CD4-positive, alpha-beta T cell treated with Interleukin-17A for 4 hours (primary cell): ENCODE measurements at places on chromosomes 16 and 17.

DNA sequence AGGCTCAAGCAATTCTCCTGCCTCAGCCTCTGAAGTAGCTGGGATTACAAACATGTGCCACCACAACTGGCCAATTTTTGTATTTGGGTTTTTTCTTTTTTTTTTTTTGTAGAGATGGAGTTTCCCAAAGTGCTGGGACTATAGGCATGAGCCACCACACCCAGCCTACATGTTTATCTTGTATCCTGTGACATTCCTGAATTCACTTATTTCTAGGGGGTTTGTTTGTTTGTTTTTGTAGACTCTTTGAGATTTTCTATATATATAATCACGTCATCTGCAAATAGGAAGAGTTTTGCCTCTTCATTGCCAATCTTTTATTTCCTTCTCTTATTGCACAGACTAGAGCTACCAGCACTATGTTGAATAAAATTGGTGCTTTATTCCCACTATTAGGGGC lies 29.1 kb downstream of the PRAC1 start:
- no peak for DNase-seq

- no peak for DNase-seq
Measured at GRCh38 chr16:82031116-82032084, 3.7 kb upstream of the HSD17B2 start.

GRCh38 chr17:68460715-68461114 lies 3.4 kb upstream of the WIPI1 start:
- peak; percentile 48 for DNase-seq

DNA sequence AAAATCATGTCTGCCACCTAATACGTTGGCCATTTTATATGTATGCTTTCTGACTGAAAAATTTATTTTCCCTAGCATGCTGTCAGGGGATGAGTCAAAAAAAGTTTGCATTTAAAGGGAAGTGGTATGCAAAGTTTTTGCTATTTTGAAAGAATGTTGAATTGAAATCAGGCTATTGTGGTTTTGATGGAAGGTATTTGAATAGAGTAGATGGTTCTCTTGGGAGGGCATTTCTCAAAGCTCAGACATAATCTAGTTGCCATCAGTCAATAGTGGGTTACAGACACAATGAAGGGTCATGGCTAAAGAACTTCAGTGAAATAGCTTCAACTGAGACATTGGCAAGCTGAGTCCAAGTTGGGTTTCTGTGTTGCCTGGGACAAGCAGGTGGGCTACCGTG lies 102.4 kb downstream of the MAP2K6 start:
- DNase-seq, result no peak

DNA sequence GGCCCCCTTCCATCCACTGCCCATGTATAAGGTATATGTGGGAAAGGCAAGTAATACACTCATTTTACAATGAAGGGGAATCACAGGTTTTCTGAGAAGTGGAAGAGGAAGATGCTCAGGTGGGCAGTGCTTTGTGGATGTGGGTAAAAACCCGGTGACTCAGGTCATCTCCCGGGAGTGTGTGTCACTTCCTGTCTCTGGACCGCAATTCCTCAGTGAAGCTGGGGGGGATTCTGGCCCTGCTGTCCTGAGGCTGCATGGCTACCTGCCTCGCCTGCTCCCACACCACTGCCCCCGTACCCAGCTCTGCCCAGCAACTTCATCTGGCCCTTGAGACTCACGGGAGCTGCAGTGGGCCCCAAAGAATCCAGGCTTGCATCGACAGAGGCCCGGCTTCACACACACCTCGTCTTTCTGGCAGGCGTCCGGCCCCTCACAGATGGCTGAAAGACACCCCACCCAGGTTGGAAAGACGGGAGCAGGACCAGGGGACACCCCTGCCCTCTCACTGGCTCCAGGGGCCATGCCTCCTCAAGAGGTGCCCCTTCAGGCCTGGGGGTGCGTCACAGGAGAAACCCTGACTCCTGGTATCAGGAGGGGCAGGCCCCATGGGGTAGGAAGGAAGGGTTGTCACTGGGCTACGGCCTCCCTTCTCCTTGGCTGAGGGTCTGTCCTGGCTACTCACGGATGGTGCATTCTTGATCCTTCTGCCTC lies 882 bp downstream of the SCARF1 start:
- peak; percentile 20 for DNase-seq

DNA sequence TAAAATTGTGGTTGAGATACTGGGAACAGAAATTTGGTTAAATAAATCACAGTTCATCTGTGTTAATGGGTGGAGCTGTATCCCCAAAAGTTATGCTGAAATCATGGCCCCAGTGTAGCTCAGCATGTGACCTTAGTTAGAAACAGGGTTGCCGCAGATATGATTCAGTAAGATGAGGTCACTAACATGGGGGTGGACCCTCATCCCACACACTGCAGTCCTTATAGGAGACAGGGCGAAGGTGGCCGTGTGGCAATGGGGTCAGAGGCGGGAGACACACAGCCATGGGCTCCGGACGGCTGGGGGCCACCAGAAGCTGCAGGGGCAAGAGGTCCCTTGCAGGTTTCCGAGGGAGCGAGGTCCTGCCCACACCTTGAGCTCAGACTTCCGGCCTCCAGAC lies 10.7 kb downstream of the GALNS start:
- no peak for DNase-seq

GRCh38 chr17:20256144-20256543 lies 211.2 kb downstream of the LGALS9B start:
- DNase-seq, result no peak

- DNase-seq, result no peak
Measured at GRCh38 chr16:65377195-65377594, 255.3 kb upstream of the CDH11 start.

- no peak for DNase-seq
Measured at GRCh38 chr16:79211586-79211985, 389.0 kb downstream of the MAF start.

- DNase-seq, result no peak
Measured at GRCh38 chr16:11735787-11736186, 6.9 kb downstream of the TXNDC11 start.

- DNase-seq, result no peak
Measured at GRCh38 chr17:50289991-50290702, 15.9 kb downstream of the TMEM92 start.

DNA sequence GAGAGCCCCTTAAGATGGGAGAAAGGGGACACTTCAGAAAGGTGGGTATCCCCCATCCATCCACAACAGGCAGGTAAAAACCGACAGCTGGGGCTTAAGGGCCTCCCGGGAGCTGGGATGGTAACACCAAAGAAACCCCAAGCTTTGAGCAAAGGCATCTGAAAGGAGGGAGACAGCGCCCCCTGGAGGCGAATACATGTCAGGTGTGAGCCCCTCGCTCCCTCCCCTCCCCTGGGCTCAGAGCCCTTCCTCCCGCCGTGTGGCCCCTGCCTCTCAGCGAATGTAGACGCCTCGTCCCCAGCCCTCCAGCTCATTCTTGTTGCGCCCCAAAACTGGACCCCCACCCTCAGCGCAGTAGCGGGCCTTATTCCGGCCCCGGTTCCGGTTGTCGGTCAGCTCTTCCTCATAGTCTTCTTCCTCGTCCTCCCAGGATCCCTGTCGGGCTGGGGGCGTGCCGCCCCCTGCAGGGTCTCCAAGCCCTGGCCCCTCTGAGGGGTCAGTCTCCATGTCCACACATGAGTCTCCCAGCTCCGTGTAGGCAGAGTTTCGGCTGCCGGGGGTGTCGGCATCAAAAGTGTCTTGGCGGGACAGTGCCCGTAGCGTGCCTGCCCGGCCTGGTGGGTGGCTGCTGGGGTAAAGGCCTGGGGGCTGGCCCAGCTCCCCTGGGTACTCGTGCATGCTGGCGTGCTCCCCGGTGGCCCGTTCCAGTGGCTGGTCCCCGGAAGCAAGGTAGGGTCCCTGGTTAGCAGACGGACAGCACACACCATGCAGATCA lies 9.1 kb upstream of the ARL5C start:
- DNase-seq, result peak; percentile 89

- DNase-seq, result no peak
Measured at GRCh38 chr17:76709077-76709950, 1.5 kb downstream of the MXRA7 start.

GRCh38 chr16:24491731-24492130 lies 47.6 kb upstream of the RBBP6 start:
- no peak for DNase-seq

DNA sequence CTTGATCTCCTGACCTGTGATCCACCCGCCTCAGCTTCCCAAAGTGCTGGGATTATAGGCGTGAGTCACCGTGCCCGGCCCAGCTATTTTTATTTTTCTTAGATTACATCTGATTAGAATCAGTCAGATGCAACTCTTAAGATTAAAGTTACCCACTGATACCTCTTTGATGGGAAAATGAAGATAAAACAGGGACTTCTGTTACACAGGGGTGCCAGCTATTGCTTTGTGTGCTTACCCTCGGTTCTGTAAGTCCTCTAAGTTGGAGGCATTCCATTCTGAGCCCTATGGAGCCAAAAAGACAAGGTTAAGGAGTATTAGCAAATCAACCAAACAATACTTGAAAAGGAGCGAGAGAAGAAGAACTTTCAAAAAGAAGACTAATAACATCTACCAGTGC lies 32.6 kb upstream of the CORO6 start:
- no peak for DNase-seq

GRCh38 chr16:2784358-2785100 lies 2.8 kb downstream of the PRSS33 start:
- no peak for DNase-seq

DNA sequence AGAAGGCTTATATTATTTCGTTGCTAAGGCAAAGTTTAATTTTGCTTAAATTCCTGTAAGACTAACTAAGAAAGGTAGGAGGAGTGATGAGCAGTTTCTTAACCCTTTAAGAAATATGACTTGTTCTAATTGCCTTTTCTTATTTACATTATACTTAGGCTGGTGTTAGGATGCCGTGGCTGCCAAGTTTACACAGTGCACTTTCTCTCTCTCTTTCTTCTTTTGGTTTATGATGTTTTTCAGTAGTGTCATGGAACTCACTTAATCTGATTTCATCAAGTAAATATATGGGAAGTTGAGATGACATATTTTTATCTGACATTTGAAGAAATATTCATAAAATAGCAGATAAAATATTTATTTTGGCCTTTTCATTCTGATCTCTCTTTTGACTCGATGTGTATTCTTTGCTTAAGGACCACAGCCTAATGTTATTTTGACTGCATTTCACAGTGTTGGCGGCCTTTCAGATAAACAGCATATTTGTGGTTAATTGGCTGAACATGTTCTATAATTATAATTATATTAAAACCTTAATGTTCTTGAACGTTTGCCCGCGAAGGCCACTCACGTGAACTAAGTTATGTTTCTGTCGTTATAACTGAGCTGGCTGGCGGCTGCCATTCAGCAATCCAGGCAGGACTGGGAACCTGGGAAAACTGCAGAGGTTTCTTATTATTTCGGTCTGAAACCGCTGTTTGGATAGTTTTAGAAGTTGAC lies 191.6 kb downstream of the WWOX start:
- DNase-seq, result no peak

- DNase-seq, result no peak
Measured at GRCh38 chr17:4072487-4073157, 70.2 kb downstream of the ZZEF1 start.

- peak; percentile 66 for DNase-seq
Measured at GRCh38 chr16:2026461-2027023, at the start of gene NHERF2. Gene NHERF2, plus strand, starts transcription at chr16:2026902. Its CDS starts 104 bp downstream, at chr16:2027006.

GRCh38 chr17:29956225-29956624 lies 14.8 kb downstream of the EFCAB5 start:
- DNase-seq, result no peak

GRCh38 chr16:10667239-10667638 lies 27.5 kb downstream of the TEKT5 start:
- DNase-seq, result no peak

DNA sequence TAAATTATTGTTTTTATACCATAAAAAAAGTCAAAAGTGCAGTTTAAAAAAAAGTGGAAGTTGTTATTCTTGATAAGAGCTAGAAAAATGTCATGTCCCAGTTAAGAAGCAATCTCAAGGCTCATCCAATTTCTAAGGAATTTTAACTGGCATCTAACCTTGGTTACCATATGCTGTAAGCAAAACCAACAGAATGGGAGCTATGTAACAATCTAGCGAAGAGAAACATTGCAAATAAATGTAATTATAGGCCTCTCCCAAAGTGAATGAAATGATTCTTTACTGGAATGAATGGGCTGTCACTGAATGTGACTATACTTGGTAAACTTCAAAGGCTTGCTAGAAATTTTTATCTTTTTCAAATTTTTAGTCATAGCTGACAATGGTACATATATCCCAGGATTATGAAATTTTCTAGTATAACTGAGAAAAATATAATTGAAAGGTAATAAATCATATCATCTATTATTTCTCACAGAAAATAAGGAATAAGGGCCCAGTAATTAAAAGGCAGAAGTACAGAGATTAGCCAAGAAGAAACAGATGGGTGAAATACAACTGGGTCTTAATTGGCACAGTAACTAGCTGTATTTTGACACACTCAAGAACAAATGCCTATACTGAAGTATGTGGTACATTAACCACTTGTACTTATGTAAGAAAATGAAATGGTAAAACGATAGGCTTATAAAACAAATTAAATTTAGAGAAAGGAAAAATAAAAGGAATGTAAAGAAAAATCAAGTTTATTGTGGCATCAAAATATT lies 61.5 kb downstream of the NETO2 start:
- DNase-seq, result no peak

DNA sequence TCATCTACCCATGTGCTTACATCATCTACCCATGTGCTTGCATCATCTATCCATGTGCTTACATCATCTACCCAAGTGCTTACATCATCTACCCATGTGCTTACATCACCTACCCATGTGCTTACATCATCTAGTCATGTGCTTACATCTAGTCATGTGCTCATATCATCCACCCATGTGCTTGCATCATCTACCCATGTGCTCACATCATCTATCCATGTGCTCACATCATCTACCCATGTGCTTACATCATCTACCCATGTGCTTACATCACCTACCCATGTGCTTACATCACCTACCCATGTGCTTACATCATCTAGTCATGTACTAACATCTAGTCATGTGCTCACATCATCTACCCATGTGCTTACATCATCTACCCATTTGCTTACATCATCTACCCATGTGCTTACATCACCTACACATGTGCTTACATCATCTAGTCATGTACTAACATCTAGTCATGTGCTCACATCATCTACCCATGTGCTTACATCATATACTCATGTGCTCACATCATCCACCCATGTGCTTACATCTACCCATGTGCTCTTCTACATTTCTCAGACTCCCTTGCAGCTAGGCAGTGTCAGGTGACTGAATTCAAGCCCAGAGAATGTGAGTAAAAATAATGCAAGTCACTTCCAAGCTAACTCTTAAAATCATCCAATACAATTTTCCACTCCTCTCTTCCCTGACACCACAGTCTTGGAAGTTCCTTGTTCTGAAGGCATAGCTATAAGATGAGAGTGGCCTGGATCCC lies 196.8 kb downstream of the CBLN1 start:
- no peak for DNase-seq

GRCh38 chr17:1989135-1989534 lies 36.0 kb downstream of the RTN4RL1 start:
- no peak for DNase-seq
